ENCODE measurements at places on chromosomes 7 and 10.

- peak; percentile 69 for DNase-seq
Observed at GRCh38 chr7:128697302-128697905, 25.3 kb downstream of the GARIN1A start.

- no peak for DNase-seq
Observed at GRCh38 chr10:95181726-95182125, 12.3 kb upstream of the ACSM6 start.

GRCh38 chr7:13987395-13987794 lies 2.1 kb downstream of the ETV1 start:
- DNase-seq = no peak

DNA sequence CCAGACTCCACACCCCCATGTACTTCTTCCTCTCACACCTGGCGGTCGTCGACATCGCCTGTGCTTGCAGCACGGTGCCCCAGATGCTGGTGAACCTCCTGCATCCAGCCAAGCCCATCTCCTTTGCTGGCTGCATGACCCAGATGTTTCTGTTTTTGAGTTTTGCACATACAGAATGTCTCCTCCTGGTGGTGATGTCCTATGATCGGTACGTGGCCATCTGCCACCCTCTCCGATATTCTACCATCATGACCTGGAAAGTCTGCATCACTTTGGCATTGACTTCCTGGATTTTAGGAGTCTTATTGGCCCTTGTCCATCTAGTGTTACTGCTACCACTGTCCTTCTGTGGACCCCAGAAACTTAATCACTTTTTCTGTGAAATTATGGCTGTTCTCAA lies 4.8 kb downstream of the OR2A25 start:
- no peak for DNase-seq

GRCh38 chr7:114962441-114962840 lies 40.5 kb downstream of the MDFIC start:
- DNase-seq = no peak

GRCh38 chr10:3482200-3482993 lies 302.6 kb downstream of the KLF6 start:
- peak; percentile 93 for DNase-seq

DNA sequence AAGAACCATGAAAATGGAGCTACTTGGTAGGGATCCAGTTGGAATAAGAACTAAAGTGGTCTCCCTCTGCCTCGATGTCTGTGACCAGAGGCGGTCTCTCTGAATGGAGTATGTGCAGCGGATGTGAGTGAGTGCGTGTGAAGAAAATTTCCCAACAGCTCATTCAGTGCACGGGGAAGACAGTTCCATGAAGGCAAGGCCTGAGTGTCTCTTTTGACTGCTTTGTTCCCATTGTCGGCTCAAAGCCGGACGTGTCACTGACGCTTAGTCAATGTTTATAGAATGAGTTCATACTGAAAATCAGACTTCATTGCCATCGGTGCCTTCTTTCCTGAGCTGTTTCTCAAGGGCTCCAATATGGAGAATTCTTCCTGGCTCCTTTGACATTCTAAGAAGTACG lies 55.3 kb upstream of the GRB10 start:
- no peak for DNase-seq

GRCh38 chr10:79285315-79286197 lies 61.7 kb upstream of the PPIF start:
- no peak for DNase-seq

GRCh38 chr7:7266257-7266881 lies 84.0 kb downstream of the C1GALT1 start:
- DNase-seq = no peak

GRCh38 chr10:34370126-34370525 lies 445.0 kb downstream of the PARD3 start:
- DNase-seq = no peak

GRCh38 chr7:127755521-127755920 lies 103.5 kb downstream of the SND1 start:
- DNase-seq = peak; percentile 78

- DNase-seq = peak; percentile 38
Observed at GRCh38 chr10:107553470-107553869, 389.0 kb upstream of the SORCS1 start.

DNA sequence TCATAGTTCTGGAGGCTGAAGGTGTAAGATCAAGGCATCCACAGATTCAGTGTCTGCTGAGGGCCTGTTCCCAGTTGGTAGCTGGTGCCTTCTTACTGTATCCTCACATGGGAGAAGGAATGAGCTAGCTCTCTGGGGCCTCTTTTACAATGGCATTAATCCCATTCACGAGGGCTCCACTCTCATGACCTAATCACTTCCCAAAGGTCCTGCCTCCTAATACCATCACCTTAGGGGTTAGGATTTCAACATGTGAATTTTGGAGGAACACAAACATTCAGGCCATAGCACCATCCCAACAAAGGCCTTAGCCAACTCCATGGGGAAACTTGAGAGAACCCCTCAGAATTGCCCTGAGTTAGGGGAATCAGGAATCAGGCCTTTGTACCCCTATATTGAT lies 66.1 kb upstream of the CREB5 start:
- DNase-seq = no peak

GRCh38 chr10:113563306-113564088 lies 10.6 kb downstream of the HABP2 start:
- DNase-seq = peak; percentile 93

- peak; percentile 25 for DNase-seq
Observed at GRCh38 chr7:54330216-54330800, 211.9 kb upstream of the VSTM2A start.

- no peak for DNase-seq
Observed at GRCh38 chr7:131882321-131882720, 325.9 kb upstream of the PODXL start.

- DNase-seq = no peak
Observed at GRCh38 chr10:110750931-110751330, 106.8 kb downstream of the RBM20 start.

DNA sequence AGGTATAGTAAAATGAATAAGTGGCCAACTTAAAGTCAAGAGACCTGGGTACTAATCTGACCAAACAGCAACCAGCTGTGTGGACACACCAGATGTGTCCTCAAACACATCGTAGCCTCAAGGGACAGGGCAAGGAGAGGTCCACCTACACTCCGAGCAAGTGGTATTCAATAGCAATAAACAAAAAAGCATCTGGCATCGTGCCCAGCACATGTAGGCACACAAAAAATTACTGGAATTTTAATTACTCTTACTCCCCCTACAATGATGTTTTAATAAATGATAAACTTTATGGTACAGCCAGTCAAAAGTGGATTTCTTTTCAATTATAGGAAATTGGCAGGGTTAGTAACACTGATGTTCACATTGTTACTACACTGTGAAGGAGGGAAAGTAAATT lies 3.5 kb upstream of the RGS10 start:
- DNase-seq = no peak

DNA sequence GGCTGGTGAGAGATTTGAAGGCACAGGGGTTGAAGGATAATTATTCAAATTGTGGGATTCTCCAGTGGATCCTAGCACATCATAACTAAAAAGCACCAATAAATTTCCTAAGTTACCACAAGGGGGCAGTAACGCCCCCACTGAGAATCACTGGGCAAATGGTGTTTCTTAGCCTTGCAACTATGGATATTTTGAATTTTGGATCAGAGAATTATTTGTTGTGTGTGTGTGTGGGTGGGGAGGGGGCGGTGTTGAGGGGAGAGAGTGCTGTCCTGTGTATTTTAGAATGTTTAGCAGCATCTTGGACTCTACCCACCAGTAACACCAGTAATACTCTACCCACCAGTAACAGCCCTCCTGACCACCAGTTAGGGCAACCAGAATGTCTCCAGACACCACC lies 63.3 kb upstream of the PRKG1 start:
- peak; percentile 72 for DNase-seq

DNA sequence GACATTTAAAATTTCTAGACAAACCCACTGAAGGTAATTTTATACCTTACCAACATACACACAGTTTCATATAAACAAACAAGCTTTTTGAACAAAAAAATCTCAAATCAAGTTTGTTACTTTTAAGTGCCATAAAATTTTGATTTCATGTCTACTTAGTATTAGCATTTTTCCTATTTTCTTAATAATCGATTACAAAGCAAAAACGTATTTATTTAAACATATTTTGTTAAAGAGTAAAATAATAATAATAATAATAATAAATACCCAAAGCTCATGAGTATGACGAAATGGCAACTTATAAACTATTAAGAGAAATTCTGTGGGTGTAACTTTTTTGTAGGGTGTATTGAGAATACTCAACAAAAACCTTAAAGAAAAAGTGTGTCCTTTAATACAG lies 177.6 kb downstream of the GALNT11 start:
- DNase-seq = no peak

GRCh38 chr10:49081547-49082275 lies 33.6 kb downstream of the VSTM4 start:
- peak; percentile 41 for DNase-seq

GRCh38 chr10:110612087-110612486 lies 32.0 kb upstream of the RBM20 start:
- no peak for DNase-seq

GRCh38 chr7:47371317-47371716 lies 210.6 kb downstream of the TNS3 start:
- no peak for DNase-seq

DNA sequence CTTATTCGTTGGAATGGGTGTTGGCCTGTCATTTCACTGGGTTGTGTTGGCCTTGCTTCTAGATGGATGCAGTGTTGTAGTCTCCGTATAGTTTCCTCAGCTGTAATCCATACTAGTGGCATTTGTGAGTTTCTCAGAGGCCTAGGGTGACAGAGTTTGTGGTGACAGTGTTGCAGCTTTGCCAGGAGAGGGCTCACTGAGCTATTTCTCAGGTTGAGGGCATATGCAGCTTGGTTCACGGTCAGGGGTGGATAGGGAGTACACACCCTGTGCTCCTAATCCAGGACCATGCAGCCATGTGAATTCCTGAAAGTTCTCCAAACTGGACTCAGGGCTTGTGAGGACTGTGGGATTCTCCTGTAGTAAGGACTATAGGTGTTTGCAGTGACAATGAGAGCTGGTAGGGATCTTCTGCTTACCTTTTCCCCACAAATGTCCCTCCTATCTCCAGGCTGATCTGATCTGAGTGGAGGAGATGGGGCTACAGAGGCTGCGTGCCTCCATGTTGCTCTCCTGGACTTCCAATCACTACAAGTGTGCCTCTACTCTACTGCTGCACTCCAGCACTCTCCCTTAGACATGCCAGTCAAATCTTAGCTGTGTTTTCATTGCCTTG lies 229.0 kb downstream of the STK31 start:
- DNase-seq = peak; percentile 58

DNA sequence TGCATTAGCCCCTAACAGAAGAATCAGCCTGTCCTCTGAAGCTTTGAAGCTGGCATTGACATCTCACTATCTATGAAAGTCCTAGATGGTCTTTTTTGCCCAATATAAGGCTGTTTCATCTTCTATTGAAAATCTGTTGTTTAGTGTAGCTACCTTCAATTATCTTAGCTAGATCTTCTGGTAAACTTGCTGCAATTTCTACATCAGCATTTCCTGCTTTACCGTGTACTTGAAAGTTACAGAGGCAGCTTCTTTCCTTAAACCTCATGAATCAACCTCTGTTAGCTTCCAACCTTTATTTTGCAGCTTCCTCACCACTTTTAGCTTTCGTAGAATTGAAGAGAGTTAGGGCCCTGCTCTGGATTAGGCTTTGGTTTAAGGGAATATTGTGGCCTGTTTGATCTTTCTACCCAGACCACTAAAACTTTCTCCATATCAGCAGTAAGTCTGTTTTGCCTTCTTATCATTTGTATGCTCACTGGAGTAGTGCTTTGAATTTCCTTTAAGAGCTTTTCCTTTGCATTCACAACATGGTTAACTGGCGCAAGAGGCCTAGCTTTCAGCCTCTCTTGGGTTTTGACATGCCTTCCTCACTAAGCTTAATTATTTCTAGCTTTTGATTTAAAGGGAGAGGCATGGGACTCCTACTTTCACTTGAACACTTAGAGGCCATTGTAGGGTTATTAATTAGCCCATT lies 32.5 kb downstream of the ARID5B start:
- no peak for DNase-seq

Data from eye (tissue), 1 donor.